ENCODE measurements at places on chromosomes 1 and 21.

DNA sequence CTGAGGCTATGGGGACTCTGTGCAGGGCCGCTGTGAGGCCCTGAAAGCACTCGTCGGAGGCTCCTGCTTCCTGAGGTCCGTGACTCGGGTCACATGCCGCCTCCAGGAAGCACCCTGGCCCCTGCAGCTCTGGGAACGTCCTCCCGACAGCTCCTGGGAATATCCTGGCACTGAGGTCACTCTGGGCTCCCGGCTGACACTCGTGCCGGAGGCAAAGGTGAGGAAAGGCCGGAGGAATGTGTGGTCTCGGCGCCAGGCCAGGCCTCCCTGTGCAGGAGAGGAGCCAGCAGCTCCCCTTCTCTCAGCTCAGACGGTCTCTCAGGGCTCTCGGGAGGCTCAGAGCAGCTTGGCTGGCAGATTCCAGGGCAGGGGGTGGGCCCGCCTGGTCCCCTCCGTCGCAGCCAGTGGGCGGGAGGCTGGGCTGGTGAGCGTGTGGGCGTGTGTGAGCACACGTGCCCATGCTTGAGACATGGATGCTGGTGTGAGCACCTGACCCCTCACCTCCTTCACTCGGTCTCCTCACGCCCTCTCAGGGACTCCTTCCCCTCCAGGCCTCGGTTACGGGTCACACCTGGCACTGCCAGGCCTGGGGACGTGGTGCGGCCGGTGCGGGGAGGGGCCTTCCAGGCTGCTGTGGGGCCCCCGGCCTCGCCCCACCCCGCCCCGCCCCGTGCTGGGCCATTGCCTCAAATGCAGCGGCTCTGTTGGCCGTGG, 5.5 kb upstream of the RNF223 start:
- peak; percentile 25 for DNase-seq

DNA sequence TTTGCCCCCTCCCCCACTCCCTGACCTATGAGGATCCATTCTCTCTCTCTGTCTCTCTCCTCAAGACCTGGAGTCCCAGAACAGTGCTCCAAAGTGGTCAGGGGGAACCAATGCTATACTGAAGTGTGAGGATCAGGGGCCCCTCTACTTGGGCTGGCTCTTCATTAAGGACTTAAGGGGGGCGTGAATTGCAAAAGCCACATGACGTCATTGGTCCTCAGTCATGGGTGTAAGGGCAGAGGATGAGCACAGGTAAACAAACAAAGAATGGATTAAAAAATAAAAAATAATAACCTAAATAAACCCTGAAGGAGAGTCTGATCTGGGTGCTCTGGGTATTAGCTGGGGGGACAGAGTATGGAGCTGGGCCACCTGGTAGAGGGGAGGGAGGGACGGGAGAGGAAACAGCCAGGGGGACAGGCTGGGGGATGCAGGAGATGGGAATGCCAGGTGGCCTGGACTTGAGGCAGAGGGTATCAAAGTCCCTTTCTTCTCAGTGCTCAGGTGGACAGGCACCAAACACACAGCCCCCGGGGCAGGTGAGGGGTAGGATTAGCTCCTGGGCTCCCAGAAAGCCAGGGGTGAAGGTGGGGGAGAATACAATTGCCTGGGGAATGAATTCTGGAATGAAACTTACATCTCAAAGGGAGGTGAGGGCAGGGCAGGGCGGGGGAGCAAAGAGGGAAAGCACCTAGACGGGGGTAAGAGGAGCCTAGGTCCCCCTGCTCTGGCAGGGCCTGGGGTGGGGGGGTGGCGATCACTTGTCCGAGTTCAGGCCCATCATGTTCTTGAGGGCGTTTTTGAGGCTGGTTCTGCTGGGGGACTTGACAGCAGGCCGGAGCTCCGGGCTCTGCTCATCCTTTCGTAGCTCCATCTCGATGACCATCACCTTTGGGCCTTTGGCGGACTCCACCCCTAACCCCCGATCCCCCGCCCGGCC, 4.6 kb downstream of the MPZ start:
- peak; percentile 24 for DNase-seq

DNA sequence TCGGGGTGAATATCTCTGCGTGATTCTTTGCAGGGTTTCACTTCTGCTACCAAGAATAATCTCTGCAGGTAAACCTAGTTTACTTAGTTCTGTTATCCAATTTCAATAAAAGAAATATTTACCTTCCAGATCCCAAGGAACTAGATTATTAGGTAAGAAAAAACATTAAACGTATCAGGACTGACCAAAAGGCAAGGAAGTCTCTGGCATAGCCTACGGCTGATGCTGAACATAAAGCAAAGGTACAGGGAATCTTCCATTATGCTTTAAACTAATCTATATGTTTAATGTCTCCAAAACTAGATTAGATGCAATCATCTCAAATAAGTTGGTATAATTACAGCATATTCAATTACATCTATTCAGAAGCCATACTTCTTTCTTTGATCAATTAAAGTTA, 168.9 kb downstream of the KCNK2 start:
- DNase-seq = no peak

DNA sequence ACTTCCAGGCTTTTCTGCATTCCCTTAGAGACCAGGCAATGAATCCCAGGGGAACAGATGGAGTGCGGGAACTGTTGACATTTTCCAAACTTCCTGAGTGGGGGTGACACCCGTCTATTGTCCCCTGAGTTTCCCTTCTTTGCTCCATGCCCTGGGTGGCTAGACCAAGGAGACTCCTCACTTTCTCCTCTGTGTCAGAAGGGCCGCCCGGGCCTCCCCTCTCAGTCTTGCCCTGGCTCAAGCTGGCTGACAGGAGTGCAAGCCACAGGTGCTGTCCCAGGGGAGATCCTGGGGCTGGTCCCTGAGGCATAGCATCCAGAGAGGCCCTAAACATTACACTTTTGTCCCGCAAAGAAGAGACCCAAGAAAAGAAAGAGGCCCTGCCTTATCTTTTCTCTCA, 62.8 kb downstream of the DDX20 start:
- DNase-seq = no peak

DNA sequence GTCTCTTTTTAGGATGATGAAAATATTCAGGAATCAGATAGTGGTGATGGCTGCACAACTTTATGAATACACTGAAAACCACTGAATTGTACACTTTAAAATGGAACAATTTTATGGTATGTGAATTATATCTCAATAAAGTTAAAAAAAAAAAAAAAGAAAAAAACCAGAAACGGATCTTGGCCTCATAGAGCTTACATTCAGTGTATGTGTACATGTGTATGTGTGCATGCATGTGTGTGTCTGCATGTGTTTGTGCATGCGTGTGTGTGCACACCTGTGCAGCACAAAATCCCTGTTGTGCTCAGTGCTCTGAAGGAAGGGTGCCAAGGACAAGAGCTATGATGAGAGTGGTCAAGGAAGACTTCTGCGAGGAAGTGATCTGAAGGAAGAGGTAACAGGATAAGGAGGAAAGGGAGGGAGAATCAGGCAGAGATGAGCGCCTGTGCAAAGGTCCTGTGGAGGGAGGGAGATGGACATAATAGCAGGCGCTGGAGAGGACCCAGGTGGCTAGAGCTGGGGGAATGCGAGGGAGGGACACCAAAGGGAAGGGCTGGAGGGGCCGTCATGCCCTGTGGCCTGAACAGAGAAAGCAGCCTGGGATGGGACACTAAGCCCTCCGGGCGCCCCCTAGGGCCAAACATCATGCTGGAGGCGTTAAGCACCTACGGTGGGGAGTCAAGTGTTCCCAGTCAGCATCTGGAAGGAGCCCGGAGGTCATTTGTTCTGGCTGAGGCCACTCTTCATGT, 25.2 kb downstream of the NKAIN1 start:
- no peak for DNase-seq

GRCh38 chr1:33211972-33212371, 30.1 kb upstream of the TRIM62 start:
- DNase-seq = no peak

- peak; percentile 62 for DNase-seq
These were observed 7.8 kb downstream of the DIPK1A start for GRCh38 chr1:92953491-92953890.

GRCh38 chr1:17866740-17867029, 111.6 kb downstream of the ACTL8 start:
- DNase-seq = no peak

- no peak for DNase-seq
These were observed 48.9 kb downstream of the CHML start for GRCh38 chr1:241591317-241591716.

- DNase-seq = no peak
These were observed 823 bp downstream of the ENAH start for GRCh38 chr1:225651872-225652728.

DNA sequence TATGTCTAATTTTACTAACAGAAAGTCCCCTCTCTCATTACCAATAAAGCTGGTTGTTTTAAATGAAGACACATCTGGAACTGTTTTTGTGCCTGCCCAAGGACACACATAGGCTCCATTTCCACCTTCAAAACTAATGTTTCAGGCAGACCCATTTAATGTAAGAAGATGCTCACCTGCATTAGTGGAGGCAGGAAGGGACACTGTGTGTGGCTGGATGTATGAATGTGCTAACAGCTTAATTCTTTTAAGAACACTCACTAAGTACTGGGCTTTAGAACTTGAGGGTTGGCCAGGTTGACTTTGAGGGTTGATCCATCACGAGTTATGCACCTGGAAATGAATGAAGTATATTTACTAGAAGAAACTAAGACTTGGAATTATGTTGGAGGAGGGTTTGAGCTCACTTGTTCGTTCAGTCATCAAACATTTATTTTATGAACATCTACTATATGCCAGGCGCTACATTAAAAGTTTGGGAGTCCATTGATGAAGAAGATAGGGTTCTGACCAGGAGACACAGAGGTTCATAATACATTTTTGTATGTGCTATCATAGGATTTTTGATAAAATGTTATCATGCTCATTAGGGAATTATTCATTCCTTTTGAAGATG, 5.4 kb downstream of the JUN start:
- peak; percentile 22 for DNase-seq

- DNase-seq = peak; percentile 2
These were observed 289.9 kb downstream of the DPYD start for GRCh38 chr1:97630948-97631347.

DNA sequence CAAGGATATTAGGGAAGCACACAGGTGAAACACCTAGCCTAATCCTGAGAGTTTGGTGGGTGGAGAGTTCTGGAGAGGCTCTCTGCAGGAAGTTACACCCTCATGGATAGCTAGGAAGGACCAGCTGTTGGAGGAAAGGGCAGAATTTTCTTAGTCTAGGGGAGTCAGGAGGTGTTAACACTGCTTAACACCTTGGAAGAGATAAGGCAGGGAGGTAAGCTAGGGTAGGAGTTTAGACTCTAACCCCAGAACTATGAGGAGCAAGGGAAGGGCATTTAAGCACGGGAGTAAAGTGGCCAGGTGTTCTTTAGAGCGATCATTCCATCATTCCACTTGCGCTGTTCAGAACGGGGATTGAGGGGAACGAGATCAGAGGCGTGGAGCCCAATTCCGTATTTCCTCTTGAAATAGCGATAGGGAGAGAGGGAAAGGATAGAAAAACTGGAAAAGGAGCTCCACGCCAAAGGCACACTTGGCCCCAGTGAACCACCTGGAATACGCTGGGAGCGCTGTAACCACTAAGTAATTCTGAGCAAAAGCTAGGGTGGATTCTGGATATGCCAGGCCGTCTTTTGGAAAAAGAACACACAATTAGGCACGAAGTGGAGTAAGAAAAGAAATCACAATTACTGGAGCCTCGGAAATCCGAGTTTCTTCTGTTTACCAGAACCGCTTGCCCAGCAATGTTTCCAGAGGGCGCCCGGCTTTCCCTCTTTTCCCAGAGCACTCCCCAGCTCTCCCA, 1.5 kb upstream of the GPR137B start:
- no peak for DNase-seq

DNA sequence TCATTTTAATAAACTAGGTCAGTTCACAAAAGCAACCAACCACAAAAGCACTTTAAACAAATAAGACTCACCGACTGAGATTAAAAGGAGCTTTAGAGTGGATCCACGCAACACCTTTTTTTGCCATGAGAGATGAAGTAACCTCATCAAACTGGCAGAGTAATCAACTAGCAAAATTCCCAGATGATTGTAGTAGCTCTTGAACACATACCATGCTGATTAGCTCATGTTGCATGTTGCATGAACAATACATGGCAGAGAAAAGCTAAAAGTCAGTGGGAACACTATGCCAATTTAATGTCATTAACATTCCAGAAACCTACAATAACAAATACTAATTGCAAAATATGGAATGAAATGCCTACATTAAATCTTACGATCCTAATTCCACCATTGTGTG, 4.1 kb downstream of the WARS2 start:
- DNase-seq = no peak

- DNase-seq = no peak
These were observed 83.8 kb downstream of the SETD4 start for GRCh38 chr21:35976481-35976880.

- DNase-seq = no peak
These were observed 99.5 kb upstream of the CD55 start for GRCh38 chr1:207221934-207222351.

GRCh38 chr1:246577720-246578106, 11.5 kb downstream of the CNST start:
- DNase-seq = no peak

- no peak for DNase-seq
These were observed 154.0 kb downstream of the PSMG1 start for GRCh38 chr21:39029086-39029755.

GRCh38 chr1:172456344-172456769, 12.5 kb upstream of the PIGC start:
- DNase-seq = no peak

DNA sequence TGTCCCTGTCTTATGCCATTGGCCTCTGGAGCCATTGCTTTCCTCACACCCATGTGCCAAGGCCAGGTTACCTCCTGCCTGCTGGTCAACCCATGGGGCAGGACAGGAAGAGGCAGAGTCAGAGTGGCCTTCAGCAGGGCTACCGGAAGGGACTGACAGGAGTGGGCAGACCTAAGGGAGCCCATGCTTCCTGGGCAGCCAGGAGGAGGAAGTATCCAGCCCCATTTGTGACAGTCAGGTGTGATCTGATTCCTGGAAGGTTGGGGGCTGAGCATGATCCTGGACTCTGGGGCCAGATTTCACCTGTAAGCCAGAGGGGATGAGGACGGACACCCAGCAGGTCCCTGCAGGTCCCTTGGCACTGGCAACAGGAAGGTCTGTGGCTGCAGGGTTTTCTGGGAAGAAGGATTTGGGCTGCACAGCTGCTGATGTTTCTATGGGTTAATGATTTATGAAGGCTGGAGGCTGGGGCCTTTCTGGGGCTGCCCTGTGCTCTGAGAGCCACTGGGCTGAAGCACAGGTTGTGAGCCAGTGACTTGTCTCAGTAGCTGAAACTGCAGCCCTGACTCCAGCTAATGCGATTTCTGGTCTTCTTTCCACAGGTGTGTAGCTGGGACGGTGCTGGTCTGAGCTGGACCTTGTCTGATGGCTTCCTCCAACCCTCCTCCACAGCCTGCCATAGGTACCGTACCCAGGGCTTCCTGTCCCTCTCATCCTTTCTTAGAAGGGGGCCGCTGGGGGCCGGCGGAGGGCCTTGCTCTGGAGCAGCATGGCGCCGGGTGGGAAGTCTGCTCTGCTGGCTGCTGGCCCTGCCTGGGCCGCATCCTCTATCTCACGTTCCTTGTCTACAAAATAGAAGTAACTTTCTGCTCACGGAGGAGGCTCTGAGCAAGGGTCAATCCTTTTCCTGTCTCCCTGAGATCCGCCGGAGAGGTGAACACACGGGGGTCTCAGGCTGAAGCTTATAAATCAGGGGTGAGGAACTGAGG, 40.7 kb downstream of the ARHGEF10L start:
- no peak for DNase-seq

All from CD4-positive, alpha-beta T cell treated with Interleukin-21 for 1 hour (primary cell).